ENCODE measurements at places on chromosomes 2 and 18.
A peak's percentile ranks its signal among the peaks of the same experiment; 100 is the strongest.

DNA sequence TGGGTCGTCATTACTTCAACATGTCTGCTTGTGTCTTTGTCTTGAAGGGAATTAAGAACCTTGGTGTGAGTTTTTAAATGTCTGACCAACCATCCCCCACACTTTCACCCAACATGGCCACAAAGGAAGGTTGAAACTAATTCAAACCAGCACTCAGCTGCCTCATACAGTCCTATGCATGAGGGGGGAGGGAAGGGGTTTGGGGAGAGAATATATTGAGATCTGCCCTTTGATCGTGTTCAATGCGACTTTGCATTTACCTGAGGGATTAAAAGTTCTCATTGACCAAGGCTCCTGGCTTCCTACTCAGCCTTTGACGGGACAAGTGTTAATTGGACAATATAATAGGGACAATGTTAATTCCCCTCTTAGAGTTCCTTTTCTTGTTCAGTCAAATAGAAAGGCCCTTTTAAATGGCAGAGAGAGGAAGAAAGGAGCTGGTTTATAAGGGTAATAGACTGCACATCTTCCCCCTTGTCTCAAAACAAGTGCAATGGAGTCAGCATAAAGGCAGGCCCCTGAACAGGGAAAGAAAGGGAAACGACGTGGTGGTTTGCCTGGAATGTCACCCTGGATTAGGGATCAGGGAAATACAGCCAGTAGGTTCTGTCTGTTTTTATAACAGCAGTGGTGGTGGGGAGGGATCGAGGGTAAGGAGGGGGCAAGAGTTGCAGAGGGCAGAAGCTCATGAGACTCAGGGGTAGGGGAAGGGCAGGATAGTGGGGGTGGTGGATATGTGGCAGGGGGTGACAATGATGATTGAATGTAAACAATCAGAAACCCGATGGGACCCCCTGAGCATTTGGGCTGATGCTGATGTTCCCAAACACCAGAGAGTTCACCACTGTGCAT is 198.7 kb downstream of the MYCN start:
- no peak for DNase-seq

DNA sequence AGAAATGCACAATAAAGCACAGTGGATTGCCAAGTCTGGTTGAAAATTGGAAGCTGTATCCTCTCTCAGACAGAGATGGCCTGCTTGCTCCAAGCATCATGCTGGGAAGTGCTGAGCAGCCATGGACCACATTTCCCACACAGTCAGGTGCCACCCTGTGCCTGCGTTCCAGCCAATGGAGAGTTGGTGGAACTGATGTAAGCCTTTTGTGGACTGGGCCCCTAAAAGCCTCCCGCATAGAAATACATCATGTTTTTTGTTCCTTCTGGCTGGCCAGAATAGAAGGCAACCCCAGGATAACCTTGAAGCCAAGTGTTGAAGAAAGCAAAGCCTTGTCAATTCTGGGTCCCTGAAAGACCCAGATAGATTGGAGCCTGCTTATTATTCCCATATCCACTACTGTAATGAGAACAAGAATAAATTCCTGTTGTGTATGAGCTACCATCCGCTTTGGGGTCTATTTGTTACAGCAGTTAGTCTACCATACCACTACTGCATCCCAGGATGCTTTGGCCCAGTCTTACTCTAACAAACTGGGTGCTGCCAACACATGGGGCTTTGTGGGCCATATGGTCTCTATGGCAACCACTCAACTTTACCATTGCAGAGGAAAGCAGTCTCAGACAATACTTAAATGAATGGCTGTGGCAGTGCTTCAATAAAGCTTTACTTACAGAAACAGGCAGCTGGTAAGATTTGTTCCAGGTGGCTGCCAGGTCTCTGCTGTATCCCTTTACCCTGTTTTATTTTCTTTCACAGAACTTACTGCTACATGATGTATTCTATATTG is 65.4 kb downstream of the POLE4 start:
- DNase-seq: no peak

GRCh38 chr2:218727502-218728165 is 17.0 kb downstream of the TTLL4 start:
- no peak for DNase-seq

DNA sequence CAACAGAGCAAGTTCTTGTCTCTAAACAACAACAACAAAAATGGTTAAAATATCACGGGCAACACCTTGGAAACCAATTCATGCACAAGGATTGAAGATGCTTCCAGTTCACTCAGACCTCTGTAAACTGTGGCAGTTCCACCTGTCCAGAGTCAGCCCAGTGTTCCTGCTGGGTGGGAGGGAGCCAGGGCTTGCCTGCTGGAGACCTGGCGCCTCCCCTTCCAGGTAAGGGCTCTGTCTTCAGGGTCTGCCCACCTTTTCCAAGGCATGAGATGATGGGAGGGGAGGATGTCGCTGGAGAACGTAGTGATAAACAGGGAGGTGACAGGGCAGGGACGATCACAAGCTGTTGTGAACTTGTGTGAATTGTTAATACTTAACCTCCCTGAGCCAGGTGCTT is 9.8 kb upstream of the GPC1 start:
- DNase-seq: no peak

DNA sequence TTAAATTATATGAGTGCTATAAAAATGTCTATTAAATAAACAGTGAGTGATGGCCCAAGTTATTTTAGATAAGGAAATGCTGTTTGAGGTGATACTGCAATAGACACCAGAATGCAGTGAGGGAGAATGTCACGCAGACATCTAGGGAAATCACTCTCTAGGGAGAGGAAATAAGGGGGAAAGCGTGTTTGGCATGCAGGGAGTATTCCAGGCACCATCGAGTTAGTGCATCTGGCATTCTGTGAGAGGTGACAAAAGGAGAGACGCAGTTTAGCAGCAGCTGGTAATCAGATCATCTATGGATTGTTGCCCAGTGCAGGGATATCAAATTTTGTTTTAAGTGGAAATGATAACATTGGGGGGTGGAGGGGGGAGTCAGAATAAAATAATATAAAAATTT is 175.4 kb upstream of the NETO1 start:
- DNase-seq: no peak

DNA sequence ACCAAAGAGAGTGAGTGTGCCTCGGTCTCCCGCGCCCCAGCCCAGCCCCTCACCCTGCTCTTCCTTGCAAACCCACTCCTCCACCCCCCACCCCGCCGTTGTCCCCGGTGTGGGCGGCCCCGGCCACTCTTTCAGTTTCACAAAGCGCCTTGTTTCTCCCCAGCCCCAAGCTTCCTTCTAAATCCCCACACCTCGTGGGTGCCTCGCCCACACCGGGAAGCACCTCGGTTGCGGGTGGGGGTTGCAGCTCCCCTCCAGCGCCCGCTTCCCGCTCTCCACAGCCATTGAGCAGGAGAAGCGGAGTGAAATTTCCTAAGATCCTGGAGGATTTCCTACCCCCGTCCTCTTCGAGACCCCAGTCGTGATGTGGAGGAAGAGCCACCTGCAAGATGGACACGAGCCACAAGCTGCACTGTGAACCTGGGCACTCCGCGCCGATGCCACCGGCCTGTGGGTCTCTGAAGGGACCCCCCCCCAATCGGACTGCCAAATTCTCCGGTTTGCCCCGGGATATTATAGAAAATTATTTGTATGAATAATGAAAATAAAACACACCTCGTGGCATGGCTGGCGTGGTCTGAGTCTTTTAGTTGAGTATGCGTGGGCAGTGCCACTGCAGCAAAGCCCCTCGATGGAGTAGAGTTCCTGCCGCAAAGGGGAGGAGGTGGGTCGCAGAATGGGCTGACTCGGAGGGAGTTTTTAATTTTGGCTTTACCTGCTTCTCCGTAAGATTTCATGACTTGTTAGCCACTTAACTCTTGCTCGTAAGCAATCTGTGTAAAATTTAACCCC is 848 bp downstream of the TMSB10 start:
- peak; percentile 54 for DNase-seq

DNA sequence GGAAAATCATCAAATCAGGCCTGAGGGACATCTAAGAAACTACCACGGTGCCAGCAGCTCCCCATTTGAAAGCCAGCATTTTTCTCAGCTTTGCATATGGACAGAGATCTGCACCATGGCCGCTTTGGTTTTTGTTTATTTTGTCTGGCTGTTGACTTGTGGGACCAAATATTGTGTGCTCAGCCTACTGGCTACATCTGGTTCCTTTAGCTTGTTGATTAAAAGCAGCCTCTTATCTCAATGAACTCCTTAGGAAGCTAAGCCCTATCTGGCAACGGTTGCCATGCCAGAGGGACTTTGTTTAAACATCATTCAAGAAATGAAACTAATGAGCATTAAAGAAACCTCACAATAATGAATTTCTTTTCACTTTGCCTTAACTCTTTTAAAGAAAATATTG is 32.4 kb upstream of the CCDC150 start:
- DNase-seq: no peak

GRCh38 chr2:233535271-233535670 is 31.3 kb downstream of the USP40 start:
- no peak for DNase-seq

DNA sequence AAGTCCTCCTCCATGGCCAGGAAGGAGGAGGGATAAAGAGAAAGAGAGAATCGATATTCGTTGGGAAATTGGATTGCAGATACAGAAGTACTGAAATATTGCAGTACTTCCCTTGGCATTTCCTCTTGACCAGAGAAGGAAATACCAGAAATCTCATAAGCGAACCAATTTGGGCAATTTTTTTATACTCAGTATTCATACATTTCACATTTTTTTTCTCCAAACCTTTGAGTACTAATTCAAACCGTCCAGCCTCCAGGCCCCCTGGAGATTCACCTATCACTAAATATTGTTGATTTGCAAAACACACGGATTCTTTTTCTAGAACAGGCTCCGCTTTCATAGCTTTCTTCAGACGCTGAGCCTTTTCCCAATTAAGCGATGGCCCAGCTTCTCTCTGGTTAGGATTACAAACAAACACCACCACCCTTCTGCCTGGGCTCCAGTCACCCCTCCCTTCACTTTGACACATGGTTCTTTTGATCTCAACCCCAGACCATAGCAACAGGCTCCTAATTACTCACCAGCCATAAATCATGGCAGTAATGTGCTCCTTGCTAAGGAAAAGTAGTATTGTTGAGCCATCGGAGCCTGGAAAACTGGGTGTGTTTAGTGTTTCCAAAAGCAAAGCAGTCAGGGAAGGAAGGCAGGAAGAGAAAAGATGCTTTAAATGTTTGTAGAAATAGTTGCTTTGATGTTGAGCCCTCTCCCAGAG is 138.4 kb upstream of the CCDC68 start:
- no peak for DNase-seq

DNA sequence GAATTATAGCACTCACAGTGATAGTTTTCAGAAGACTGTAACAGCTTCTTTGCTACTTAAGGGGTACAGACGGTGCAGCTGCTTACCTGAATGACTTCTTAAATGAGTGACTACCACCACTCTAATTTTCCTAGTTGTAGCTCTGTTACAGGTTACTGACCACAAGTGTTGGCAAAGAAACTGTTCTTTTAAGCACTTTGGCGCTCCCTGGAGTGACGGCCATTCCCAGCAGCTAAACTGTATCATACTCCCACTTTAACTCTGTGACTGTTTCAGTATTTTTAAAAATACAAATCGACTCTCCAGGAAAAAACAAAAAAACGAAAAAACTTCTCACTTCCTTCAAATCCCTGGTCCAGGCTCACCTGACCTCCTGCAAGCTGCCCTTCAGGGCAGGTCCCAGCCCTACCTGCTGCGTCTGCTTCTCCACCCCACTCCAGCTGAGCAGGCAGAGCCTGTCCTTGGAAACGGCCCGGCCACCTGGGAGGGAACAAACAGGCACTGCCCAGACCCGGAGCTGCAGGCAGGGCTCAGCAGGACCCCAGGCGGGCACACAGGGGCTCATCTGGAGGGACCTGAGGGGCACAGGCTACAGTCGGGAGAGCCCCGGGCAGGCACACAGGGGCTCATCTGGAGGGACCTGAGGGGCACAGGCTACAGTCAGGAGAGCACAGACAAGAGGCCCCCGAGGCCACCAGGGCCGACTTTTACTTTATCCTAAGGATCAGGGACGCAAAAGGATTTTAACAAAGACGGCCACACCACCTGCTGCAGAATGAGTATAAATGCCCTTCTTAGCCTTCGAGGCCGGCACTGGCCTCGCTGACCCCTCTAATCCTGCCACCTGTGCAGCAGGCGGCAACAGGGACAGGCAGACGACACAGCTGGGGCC is 24.5 kb downstream of the SLC66A2 start:
- no peak for DNase-seq

DNA sequence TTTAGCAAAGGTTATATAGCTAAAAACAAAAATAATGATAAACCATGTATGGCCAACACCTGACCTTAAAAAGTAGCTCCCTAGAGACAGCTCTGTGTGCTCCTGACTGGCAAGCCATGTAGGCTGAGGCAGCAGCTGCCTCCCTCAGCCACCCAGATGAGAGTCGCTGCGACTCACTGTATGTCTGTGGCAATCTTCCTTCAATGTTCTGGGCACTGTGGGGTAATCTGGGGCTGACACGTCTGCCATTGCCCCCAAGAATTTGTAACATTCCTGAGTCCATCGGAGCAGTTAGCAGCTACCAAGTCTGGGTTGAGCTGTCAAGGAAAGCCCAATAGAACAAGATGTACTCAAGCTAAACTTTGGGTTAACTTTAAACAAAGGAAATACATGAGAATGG is 106.4 kb upstream of the DAPL1 start:
- DNase-seq: no peak

DNA sequence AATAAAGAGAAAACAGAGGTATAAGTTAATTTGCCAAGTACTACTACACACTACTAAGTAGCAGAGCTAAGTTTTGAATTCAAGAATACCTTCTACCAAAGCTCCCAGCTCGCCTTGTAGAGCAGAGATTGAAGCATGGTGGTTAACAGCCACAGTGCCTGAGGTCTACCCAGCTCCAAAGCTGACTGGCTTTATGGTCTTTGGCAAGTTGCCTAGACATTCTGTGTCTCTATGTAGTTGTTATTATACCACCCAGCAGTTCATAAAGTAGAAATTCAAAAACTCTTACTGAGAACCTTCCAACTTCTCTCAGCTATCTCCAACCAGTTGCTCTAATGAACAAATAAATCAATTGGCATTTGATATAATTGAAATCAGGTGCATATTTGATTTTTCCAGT is 87.8 kb downstream of the PDE11A start:
- no peak for DNase-seq

DNA sequence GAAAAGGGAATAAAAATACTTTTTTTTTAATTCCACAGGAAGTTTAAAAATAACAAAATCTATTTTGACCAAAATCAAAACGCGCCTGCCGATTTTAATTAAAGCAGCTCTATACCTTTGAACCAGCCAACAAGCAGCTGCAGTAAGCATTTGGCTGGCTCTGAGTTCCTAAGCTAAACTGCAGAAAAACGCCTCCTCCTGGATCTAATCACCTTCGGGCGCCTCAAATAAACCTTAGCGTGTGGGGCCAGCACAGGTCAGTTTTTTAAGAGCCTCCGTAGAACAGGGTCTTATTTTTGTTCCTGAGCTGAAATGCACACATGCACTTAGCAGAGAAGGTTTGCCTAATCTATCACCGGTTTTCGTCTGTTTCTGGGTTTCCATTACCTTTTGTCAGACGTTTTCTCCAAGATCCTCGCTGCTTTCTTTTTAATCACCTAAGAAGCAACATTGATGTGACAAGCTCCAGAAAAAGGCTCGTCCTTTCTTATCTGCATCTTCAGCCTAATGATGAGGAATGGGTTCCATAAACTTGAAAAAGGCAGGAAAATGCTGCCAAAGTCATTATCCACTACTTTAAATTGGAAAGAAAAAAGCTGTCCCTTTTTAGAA is 64.7 kb upstream of the HNRNPA3 start:
- DNase-seq: no peak
